ENCODE measurements at places on chromosomes 7 and 10.
A peak's percentile ranks its signal among the peaks of the same experiment; 100 is the strongest.

GRCh38 chr10:4069491-4069890 lies 284.5 kb upstream of the KLF6 start:
- no peak for DNase-seq

- DNase-seq, result no peak
These were observed 155.4 kb downstream of the NEURL1 start for GRCh38 chr10:103648636-103649532.

- DNase-seq, result no peak
These were observed 1.5 kb upstream of the DLX5 start for GRCh38 chr7:97025983-97026714.

DNA sequence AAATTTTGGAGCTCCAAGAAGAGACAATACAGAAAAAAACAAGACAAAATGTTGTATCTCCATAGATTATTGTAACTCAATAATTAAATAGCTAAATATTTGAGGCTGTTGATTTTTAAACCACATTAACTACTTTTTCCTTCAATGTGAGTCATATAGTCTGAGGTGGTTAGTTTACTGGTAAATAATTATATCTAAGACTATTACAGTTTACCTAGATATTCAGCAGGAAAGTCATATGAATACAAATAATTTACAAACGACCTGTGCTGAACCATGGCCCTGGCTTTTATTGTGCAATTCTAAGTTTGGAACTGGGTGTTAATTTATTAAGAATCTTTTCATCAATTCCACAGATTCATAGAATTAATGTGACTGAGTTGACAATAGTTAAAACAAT lies 22.2 kb downstream of the CREB5 start:
- DNase-seq, result no peak

DNA sequence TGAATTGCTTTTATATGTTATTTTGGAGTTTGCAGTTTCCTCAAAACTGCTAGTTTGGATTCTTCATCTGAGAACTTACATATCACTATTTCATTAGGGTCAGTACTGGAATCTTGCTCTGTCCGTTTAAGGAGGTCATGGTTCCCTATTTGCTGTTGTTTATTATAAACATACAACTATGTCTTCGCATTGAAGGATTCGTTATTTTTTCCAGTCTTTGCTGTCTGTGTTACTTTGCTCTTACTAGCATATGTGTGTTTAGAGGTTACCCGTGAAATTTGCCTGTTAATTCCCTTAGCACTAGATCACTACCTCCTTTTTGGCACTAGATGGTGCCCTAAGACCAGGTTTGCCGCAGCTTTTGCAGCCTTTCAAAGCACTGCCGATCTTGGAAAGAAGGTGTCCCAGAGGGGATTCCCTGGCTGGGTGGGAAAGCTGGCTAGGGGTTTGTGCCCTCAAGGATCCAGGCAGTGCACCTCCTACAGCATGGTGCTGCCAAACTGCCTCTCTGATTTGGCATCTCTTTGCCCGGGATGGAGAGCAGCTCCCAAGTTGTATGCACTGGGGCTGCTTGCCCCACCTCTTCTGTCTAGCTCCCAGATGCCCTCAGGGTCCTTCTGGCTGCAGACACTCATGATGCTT lies 103.1 kb upstream of the APBB1IP start:
- DNase-seq, result peak; percentile 20

DNA sequence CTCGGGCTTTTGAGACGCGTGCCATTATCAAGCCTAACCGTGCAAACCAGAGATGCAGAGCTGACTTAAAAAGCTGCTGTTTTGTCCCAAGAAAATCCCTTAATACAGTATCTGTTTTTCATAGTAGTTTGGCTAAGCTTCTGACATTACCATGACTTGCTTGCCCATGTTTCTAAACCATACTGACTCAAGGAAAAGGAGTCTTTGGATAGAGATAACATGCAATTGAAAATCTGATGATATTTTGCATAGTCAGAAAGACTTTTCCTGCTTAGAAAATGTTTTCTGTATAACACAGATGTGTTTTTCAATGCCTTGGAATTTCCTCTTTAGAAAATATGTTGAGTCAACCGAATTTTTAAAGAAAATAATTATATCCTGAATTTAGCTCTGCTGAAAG lies 21.5 kb upstream of the AKR1E2 start:
- DNase-seq, result no peak

All from stimulated activated CD8-positive, alpha-beta memory T cell treated with anti-CD3 and anti-CD28 coated beads, Interleukin-15, amount 100 ng/mL, for 48 hours (primary cell).